ENCODE measurements at places on chromosomes 6 and 20.

GRCh38 chr20:41011551-41012067, 17.0 kb upstream of the TOP1 start:
- DNase-seq: no peak

DNA sequence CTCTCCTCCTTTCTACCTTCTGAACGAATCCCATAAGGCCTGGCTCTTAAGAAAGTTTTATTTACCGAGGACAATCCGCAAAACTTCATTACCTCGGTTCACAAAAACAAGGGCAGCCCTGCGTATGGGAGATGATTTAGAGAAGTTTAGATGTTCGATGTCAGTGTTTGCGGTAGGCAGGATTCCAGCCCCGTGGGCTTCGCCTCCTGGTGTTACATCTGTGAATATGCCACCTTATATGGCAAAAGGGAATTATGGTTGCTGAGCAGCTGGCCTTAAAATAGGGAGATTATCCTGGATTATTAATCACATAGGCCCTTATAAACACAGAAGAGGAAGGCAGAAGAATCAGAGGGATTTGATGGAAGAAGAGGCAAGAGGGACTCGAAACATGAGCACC, 21.1 kb downstream of the BMP6 start:
- DNase-seq: no peak

DNA sequence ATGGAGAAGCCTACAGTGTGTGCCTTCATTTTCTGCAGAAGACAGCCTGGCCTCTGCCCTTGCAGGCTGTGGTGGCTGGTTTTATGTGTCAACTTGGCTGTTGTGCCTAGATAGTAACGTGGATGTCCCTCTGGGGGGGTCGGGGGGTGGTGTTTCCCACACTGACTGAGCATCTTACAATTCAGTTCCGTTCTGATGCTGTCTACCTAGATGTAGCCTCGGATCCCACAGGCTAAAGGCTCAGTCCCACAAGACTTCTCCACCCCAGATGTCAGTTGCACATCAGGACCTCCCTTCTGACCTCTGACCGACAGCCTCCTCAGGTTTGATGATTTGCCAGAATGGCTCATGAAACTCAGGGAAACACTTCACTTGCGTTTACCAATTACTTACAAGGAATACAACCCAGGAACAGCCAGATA, 4.4 kb downstream of the PYGB start:
- DNase-seq: no peak

- DNase-seq: no peak
Observed at GRCh38 chr20:52841003-52841402, 131.2 kb upstream of the TSHZ2 start.

- DNase-seq: no peak
Observed at GRCh38 chr6:38413102-38413800, 226.5 kb downstream of the BTBD9 start.

GRCh38 chr20:42130810-42131596, 512.8 kb upstream of the CHD6 start:
- no peak for DNase-seq

GRCh38 chr6:41702771-41703494, 32.5 kb downstream of the TFEB start:
- no peak for DNase-seq

- no peak for DNase-seq
Observed at GRCh38 chr20:19786311-19786710, 28.3 kb downstream of the RIN2 start.

- no peak for DNase-seq
Observed at GRCh38 chr20:16864069-16864468, 115.9 kb downstream of the OTOR start.

GRCh38 chr6:168103050-168103830, 24.2 kb upstream of the FRMD1 start:
- DNase-seq: no peak

- DNase-seq: no peak
Observed at GRCh38 chr20:60092729-60093128, 134.5 kb downstream of the CDH26 start.

- DNase-seq: no peak
Observed at GRCh38 chr20:17533396-17533795, 2.2 kb upstream of the BFSP1 start.

- DNase-seq: no peak
Observed at GRCh38 chr6:55494411-55494810, 84.6 kb downstream of the HMGCLL1 start.

Data from stimulated activated CD8-positive, alpha-beta memory T cell treated with anti-CD3 and anti-CD28 coated beads, Interleukin-7, amount 100 ng/mL, for 1 hour (primary cell).